ENCODE measurements at places on chromosomes 2 and 18.

DNA sequence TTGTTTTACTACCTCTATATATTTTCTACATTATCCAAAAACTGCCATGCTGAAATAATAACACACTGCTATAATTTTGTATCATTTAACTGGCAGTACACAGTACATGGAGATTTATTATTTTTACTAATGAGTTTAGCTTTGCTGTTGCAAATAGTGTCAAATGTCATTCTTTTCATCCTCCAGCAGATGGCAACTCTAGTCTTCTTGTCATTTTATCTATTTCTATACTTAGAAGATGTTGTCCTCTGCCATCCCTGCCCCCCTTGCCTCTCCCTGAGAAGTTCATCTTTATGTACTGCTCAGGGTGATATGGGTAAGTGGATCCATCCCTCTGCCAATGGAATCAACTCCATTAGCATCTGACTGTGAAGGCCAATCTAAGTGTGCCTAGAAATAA is 21.7 kb upstream of the LRRTM1 start:
- no peak for DNase-seq

GRCh38 chr2:34534761-34535160 is 935.7 kb upstream of the FAM98A start:
- no peak for DNase-seq

DNA sequence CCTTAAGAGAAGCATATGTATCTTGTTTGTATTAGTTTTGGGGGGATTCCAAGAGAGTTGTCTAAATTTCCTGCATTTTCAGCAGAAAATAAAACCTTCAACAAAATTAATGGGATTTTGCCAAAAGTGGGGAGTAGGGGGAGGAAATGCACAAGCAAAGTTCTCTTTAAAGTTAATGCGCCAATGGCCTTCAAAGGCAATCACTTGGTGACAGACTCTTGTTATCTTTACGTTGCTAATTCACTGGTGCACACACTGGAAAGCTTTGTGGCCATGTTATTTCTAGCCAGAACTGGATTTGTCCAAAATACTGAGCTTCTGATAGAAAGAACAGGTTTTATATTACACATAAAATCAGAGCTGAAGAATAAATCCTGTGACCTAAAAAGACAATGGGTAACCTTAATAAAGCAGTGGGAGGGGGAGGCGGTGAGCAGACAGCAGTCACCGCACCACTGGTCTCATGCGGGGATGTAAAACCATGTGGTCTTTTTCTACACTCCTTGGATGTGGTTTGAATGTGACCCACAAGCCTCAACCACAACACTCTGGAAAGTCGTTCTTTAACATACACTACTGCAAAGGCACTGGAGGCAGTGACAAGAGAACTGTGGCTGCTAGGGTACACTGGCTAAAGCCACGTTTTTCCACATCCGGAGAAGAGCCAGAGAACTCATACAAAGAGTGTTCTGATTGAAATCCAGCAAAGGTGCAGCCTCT is 176.9 kb upstream of the SMAD7 start:
- DNase-seq: no peak

DNA sequence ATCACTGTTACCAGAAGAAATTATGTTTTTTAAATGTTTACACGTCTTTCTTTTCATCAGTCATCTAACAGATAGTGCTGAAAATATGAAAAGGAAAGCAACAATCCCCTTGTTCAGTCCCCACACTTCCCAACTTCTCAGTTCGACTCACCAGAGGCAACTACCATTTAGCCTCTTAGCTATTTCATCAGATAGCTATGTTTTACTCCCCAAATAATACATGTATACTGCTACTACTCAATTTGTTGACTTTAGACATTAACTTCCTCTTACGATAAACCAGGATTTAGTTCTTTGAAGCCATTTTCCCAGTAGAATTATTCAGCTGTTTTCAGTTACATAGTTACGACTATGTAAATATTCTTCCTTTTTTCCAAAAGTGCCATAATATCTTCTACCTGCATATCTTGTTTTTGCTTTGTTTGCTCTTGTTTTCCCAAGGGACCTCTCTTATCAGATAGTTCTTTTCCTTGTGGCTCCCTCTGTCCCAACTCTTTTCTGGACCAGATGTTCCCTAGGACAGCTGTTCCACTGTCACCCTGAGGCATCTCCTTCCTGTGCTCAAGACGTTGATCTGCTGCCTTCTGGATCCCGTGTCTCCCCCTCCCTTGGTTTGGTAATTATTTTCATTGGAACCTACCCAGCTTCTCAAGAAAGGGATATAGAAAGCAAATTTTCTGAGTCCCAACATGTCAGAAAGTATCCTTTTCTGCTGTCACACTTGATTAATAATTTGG is 289.3 kb upstream of the TANK start:
- DNase-seq: no peak

DNA sequence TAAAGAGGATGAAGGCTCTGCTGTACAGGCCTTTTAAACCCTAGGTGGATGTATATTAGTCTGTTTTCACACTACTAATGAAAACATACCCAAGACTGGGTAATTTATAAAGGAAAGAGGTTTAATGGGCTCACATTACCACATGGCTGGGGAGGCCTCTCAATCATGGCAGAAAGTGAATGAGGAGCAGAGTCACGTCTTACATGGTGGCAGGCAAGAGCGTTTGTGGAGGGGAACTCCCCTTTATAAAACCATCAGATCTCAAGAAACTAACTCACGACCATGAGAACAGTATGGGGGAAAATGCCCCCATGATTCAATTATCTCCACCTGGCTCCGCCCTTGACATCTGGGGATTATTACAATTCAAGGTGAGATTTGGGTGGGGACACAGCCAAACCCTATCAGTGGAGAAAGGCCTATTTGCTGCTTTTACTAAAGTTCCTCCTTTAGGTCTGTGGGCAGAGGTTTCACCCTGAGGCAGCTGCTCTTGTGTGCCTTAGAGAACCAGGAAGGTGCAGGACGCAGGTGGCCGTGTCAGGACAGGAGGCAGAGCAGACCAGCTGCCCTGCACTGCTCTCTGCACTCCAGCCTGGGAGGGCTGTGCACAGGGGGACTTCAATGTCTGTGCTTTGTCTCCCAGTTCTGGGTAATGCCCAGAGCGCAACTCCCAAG is 178.8 kb upstream of the HDAC4 start:
- DNase-seq: no peak

DNA sequence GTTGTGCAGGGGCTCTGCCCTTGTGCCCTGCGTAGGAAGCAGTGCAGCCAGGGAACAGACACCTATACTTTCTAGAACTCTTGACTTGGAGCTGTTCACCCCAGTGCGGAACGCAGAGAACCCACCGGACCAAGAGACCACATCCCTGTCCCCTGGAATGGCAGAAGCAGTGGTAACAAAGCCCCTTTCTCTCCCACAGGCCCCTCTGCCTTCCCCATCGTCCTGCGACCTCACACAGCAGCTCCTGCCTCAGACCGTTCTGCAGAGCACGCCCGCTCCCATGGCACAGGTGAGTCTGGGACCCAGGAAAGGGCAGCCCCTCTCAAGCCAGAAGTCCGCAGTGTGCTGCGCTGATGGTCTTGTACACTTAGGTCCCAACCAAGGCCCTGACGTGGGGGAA is 24.6 kb upstream of the RPL31 start:
- no peak for DNase-seq

DNA sequence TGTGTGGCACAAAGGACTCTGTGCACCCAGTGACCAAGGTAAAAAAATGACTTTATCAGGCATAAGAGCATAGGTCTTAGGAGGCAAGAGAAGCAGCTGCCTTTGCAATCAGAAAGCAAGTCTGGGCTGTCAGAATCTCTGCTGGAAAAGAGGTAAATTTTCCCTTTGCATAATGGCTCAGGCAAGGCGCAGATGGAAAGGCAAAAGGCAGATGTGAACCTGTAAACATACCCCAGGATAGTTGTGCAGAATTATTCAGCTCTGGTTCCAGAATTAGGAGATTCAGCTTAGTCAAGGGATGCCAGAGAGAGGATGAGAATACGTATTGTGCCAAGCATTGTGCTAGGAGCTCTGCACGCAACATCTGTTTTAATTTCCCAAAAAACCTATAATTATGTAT is 258.7 kb downstream of the CLIP4 start:
- no peak for DNase-seq

DNA sequence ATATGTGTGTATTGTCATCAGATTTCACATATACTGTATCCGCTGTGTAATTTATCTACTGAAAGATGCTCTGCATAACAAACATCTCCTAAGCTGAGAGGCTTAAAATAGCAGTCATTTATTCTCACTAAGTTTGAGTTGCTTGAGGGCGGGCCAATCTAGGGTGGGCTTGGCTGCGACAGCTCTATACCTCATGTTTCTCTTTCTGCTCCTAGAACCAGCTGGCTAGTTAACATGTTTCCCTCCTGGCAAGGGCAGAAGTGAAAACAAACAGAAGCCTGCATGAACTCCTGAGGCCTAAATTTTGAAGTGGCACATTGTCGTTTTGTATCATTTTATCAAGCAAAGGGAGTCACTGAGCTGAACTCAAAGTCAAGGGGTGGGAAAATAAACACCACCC is 585.0 kb upstream of the VRK2 start:
- no peak for DNase-seq

DNA sequence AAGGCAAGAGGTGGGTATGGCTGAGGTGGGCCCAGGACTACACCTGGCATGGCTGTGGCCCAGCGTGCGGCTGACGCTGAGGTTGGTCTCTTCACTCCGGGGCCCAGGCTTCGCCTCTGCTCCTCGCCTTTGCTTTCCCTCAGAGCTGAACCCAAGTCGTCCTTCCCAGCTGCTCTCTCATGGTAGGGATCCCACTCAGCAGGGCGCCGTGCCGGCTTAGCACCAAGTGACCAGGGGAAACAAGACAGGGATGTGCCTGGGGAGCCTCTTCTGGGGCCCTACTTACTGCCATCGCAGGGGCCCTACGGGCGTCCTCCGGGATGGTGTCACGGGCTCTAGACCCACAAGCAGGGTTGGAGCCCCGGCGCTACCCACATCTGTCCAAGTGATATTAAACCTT is 138.1 kb upstream of the ALKAL2 start:
- no peak for DNase-seq

DNA sequence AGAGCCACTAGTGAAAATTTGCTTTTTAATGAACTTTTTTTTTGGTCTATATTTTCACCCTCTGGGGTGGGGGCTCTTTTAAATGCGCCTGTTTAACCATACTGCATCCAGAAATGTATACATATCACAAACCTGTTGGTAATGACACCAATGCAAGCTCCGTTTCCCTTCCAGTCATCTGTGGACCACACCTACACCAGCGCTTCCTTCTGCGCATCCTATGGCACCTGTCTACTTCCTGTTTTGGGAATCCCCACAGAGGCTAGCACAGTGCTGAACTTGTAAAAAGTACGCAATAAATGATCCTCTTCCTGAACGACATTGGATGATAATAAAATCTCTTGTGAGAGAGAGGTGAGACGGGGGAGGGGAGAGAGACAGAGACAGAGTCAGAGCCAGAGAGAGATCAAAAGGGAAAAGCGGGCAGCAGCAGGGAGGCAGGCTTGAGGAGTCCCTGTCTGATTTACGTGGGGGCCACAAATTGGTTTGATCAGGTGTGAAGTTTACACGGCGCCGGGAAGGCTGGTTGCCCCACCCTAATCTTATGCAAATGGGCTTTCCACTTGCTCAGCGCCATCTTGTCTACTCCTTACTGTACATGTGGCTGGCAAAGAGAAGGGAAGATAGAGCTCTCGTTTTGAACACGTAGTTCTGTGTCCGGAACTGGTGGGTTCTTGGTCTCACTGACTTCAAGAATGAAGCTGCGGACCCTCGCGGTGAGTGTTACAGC is 38.1 kb upstream of the SLC38A11 start:
- DNase-seq: no peak

GRCh38 chr2:18169121-18169892 is 290.8 kb downstream of the KCNS3 start:
- DNase-seq: no peak

GRCh38 chr2:11858883-11859282 is 112.5 kb downstream of the LPIN1 start:
- no peak for DNase-seq

DNA sequence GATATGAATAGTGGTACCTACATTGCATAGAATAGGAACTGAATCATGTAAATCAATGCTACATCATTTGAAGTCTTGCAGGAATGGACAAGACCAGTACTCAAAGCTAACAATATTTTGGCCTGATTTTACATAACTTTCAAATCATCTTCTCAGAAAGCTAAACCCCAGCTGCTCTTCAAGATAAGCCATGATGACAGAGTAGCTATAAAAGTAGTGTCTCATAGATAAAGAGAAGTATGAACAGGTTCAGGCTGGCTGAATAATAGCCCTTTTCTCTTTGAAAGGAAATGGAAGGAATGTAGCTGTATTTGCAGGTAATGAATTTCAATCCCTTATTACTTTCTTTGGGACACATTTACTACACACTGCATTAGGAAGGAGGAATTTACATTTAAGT is 28.2 kb downstream of the TSPYL6 start:
- no peak for DNase-seq

DNA sequence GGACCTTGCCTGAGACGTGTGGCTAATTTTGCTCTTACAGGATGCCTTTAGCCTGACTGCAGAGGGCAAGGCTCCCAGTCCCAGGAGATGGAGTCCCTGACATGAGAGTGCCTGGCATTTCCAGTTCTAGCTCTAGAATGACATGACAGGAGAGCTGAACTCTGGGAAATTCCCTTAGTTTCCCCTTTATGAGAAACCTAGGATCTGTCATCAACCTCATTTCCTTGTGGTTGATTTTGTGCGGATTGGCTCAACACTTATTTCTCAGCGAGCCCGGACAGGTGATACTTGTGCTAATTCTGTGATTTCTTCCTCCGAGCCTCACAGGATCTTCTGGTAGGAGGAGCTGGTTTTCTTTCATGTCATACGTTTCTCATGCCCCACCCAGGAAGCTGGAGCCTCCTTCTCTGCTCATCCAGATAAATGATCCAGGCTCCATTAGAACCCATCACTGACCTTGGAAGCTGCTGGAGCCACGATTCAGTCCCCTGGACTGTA is at the start of gene IL36G:
TSS of gene IL36G (plus strand) at position 448 of the 498 bp plus-strand sequence. CDS start 633 bp downstream, outside the sequence.
- no peak for DNase-seq

DNA sequence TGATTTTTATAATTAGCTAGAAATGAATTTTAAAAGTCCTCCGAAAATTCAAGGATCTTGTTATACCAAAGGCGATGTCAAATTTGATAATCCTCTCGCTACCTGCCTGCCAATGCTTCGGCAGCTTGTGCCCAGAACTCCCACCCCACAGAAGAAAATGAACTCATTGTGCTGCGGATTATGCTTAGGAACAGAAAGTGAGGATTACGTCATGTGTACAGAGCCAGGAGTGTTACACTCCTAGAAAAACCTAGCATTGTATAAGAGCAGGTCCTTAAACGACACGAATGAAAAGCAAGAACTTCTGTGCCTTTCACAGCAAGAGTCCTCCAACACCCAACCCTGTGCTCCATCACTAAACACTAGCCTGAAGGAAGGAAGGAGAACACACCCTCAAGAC is 168.3 kb downstream of the RNF152 start:
- no peak for DNase-seq

DNA sequence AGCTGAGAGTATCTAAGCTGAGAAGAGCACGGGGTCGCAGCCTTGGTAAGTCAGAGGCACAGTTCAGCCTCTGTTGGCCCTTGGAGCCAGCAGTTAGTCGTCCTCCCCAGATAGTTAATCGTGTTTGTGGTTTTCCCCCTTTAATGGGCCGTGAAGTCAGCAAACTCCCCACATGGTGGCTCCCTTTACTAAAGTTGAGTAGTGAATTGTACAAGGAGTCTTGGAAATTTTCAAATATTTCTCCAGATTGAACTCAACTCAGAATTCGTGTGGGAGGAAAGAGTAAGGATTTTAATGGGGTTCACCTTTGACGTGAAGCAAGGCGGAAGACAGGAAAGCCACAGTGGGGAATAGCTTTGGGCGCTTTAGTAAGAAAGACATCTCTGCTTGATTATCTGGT is 2.4 kb upstream of the ADCYAP1 start:
- no peak for DNase-seq
